ENCODE measurements at places on chromosomes 4 and X. TPM values are rescaled to one million over a fixed set of nuclear protein-coding genes. Genes with fewer than 3 reads are reported as not detected.

VEGFD gene
- 1.8 TPM for total RNA-seq

FGFBP2 gene
- total RNA-seq, result 33.0 TPM

ADAMTS3 gene
- total RNA-seq, result 1.7 TPM

TLR7 gene
- total RNA-seq, result 0.63 TPM

VSIG4 gene
- 283 TPM for total RNA-seq

BMP15 gene
- total RNA-seq, result not detected

GRCh38 chrX:25968920-25969319 is 169.2 kb upstream of the MAGEB18 start:
- no peak for DNase-seq

- no peak for DNase-seq
Measured at GRCh38 chr4:73335679-73336078, 68.4 kb upstream of the ALB start.

- no peak for DNase-seq
Measured at GRCh38 chrX:7242613-7243012, 94.7 kb upstream of the PUDP start.

DNA sequence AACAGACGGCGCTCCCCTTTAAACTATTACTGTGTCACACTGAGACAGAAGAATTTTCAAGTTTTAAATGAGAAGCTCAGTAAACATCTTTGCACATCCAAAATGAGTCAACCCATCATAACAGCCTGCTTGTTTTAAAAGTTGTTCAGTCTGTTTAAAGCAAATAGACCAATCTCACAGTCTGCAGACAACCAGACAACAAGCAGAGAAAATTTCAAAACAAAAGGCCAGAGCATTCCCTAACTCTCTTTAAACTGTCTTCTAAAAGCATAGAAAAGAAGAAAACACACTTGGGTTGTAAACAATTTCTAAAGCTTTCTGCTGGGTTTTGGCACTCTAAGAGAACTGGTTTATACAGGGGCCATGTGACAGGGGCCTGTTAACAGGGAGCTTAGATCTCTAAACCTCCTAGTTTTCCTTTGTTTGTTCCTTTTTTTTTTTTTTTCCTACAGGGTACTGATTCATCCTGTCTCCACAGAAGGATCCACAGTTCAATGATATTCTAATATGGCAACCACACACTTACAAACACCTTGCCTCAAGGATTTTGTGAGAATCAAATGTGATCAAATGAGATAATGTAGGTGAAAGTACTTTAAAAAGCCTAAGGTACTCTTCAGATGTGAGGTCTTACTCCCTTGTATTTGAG is 100.8 kb upstream of the MAML3 start:
- no peak for DNase-seq

- DNase-seq, result no peak
Measured at GRCh38 chrX:4225086-4225485, 511.6 kb upstream of the PRKX start.

DNA sequence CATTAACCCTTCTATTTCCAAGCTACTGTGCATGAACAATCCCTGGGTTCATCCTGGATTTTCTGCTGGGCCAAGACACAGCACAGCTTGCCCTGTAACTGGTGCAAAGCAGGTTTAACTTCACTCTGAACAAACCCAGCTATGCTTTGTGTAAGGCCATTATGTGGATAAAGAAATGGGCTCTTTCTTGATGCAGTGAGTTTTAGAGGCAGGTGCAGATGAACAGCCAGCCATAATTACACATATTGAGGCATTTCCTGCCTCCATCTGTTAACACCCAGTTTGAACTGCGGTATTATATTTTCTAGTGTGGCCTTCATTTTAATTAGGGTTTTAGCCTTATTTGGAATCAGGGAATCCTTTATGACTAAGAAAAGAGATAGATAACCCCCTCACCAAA is 68.7 kb upstream of the ARX start:
- DNase-seq, result no peak

- DNase-seq, result no peak
Measured at GRCh38 chr4:83109480-83110222, 4.9 kb downstream of the PLAC8 start.

DNA sequence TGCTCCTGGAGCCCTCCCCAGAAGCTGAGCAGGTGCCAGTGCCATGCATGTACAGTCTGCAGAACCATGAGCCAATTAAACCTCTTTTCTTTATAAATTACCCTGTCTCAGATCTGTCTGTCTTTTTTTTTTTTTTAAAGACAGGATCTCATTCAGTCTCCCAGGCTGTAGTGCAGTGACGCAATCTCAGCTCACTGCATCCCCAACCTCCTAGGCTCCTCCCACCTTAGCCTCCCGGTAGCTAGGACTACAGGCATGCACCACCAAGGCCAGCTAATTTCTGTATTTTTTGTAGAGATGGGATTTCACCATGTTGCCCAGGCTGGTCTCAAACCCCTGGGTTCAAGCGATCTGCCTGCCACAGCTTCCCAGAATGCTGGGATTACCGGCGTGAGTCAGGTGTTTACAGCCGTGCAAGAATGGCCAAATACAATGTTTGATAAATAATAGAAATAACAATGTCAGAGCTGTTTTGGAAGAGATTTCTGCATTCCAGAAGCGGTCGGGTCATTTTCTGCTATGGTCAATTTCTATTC is 68.8 kb downstream of the SLC2A9 start:
- no peak for DNase-seq

- DNase-seq, result no peak
Measured at GRCh38 chrX:48002319-48002718, 1.5 kb downstream of the ZNF182 start.

- DNase-seq, result no peak
Measured at GRCh38 chr4:140609548-140610425, 41.0 kb upstream of the UCP1 start.

DNA sequence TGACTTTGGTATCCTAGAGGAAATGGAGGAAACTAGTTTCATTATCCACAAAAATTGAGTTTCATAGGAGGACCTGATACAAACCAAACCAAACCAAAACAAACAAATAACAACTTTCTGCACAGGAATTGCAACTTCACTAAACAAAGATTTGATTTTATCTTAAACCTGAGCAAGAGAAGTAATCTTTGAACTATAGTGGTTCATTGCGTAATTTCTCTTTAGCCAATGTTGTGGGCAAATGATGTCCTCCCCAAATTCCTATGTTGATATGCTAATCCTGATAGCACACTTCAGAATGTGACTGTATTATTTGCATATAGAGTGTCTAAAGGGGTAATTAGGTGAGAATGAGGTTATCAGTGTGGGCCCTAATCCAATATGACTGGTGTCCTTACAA is 102.4 kb downstream of the CAMK2D start:
- no peak for DNase-seq

DNA sequence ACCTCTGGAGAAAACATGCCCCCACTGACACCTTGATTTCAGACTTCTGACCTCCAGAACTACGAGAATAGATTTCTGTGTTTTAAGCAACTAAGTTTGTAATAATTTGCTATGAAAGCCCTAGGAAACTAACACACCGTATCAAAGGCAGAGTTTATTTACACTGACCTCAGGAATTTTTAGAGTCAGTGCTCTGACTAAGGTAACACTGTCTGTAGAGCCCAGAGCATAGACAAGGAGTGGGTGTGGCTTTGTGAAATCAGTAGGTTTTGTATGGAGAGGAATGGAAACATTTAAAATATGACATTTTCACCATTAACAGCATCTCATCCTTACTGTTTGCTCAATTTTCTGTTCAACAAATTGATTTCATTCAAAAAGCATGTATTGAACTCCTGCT is 764.4 kb upstream of the PCDH10 start:
- DNase-seq, result no peak

DNA sequence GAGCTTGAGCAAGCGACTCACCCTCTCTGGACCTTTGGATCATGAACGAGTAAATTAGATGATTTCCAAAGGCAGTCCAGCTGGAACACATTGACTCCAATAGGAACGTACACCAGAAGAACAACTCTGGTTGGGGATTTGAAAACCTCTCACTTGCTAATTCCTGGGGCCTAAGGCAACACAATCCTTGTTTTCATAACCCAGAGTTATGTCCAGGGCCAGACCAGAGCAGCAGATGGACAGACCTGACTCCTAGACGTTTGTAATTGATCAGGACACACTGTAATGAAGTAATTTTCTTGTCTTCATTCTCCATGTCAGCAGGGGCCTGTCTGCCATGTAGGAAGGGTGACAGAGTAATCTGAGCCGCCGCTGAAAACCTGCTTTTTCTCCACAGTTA is 283.9 kb downstream of the IDS start:
- DNase-seq, result no peak

DNA sequence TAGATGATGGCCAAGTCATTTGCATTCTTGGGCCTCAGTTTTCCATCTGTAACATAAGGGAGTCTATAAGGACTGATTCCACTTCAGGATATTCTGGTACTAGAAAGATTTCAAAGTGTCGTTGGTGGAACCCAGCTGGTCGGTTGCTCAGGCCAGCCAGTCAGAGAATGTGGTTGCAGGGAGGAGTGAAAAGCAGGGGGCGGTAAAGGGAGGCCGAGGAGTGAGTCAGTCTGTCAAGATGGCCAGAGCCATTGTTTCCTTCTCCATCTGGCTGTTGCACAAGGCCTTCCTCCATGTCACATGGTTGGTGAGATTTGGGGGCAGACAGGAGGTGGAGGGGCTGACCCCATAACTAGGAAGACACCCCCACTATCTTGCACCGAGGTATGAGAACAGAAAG is 38.2 kb downstream of the STARD8 start:
- no peak for DNase-seq

DNA sequence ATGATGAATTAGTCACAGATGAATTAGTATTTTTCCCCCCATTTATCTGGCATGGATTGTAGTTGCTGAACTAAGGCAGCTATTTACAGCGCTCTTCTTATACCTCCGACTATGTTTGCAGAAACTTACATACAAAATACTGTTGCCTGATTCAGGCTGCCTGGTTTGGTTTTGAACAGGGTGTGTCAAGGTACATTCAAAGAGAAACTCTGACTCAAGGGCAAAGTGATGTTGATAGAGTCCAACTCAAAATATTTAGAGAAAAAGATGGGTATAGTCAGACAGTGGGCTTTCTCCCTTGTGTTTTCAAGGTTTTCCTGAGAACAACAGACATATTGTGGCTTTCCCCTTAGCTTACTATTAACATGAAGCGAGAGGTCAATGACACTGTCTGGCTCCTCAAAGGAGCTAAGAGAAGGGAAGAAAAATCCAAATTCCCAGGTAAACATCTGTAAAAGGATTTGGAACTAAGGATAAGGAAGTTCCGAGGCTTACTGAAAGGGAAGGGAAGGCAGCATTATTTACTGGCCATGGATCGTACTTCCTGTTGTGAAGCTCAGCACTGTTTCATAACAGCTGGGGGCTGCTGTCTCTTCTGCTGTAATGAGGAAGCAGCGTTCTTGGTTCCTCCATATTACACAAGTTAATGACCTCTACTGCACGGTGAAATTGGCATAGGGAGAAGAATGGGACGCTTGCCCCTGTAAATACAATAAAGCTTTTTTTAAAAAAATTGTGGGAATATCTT is 30.9 kb downstream of the FAM9C start:
- DNase-seq, result no peak

DNA sequence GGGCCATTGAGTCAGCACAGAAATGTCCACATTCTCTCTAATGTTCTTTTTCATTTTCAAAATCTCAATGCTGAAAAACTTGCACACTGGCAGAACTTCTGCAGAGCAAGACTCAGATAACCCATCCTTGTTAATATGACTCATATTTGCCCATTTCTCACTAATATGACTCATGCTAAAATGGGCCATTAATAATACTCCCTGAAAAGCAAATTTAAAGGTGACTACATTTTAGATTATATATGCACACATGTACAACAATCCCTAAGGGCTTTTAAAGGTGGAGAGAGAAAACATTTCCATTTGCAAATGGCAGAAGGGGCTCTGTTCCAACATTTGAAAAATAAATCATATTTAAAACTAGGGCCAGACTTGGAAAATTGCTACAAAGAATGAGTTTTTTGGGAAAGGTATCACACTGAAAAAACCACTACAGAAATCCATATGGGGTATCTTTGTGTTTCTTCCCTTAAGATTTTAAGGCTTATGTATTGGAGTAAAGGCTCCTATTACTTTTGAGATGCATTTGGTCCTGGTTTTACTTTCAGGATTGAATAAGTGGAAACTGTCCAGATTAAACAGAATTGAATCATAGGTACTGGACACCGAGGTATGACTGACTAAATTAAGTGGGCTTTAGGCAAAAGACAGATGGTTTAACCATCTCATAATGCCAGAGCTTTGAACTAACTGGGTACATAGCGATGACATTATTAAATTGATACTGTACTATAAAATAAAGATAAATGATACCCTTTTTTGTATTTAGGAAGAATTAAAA is 30.0 kb downstream of the TLR2 start:
- no peak for DNase-seq

GRCh38 chr4:17385403-17385802 is 126.5 kb downstream of the QDPR start:
- DNase-seq, result no peak

DNA sequence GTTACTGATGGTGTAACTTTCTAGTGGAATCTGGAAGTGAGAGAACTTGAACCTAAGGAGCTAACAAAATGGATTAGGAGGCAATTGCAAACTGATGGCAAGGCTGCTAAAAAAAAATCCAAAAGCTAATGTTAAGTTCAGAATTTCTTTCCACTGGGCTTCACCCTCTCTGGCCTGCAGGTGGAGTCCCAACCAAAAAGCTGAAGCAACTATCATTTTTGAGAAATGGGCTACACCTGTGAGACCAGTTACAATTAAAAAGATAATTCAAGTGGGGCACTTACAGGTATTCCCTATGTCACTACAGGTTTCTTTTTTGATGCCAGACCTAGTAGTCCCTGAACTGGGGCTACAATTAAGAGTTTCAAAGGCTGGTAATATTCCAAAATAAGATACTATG is 142.1 kb upstream of the FTHL17 start:
- no peak for DNase-seq

DNA sequence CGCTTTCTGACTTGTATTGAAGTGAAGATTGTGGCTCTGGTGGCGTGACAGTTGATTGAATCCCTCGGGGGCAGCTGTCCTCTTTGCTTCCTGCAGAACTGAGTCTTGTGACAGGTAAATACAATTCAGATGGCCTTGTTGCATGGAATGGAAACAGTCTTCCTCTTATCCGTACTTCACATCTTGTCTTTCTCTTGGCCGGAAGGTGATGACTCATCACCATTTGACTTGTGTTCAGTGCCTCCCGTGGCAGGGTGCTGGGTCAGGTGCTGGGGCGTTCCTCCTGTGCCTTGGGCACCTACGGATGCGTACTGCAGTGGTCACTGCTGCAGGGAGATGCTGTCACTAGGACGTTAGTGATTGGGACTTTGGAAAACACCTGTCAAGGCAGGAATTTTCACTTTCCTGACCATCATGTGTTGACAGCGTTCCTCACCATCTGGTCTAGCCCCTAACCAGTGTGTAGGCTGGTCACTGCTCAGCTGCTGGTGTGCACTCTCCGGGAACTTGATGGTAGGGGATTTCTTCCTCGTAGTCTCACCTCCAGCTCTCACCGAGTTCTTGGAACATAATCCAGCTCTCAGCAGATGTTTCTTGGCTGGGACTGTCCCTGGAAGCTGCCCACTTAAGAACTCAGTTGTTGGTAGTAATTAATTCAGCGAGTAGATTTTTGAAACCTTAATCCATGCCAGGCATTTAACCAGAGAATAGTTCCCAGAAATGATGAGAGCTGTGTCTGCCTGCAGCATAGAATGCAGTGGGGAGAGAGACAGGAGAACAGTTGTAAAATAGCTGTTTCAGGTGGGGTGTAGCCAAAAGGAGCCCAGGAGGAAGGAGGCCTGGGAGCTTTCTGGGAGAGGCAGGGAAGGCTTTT is 7.2 kb downstream of the TBC1D14 start:
- no peak for DNase-seq

- DNase-seq, result no peak
Measured at GRCh38 chr4:4775493-4776004, 83.9 kb upstream of the MSX1 start.

- no peak for DNase-seq
Measured at GRCh38 chr4:119087656-119088055, 48.0 kb upstream of the MYOZ2 start.

All from tibial nerve (tissue), 4 donors.